ENCODE measurements at places on chromosomes 2 and 18.

- DNase-seq: no peak
Observed at GRCh38 chr2:88690591-88691338, 708 bp upstream of the RPIA start.

GRCh38 chr2:7089898-7090510 is 172.8 kb downstream of the RNF144A start:
- DNase-seq: no peak

- DNase-seq: no peak
Observed at GRCh38 chr2:68046224-68046623, 16.6 kb downstream of the C1D start.

DNA sequence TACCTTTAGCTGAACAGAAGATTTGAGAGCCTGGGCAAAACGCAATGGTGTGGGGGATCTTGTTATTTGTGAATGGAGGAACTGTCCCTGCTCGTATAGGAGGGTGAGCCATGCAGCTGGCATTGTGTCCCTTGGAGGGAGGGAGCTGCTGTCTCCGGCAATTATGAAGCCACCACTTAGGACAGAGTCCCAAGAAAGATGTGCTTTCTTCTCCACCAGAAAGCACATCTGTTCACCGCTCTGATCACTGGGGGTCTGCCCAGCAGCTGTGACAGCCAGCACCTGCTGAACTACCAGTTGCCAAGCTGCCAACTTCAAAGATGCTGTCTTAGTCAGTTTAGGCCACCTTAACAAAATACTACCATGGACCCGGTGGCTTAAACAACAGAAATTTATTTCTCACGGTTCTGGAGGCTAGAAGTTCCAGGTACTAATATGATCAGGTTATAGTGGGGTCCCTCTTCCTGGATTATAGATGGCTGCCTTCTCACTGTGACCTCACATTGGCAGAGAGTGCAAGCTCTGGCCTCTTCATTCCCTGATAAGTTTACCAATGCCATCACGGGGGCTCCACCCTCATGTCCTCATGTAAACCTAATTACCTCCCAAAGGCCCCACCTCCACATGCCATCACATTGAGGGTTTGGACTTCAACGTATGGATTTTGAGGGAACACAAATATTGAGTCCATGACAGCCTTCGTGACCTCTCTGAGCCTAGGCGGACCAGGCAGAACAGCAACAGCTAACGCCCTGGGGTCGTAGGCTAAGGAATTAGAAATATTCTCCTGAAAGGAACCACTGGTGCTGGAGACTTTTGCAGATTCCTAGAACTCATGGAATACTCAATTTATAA is 148.3 kb downstream of the RHBDD1 start:
- no peak for DNase-seq

- peak; percentile 27 for DNase-seq
Observed at GRCh38 chr2:162732946-162733698, 105.4 kb downstream of the KCNH7 start.

GRCh38 chr2:109141727-109142283 is 12.8 kb downstream of the SH3RF3 start:
- no peak for DNase-seq

- no peak for DNase-seq
Observed at GRCh38 chr2:219573166-219573565, 1.1 kb downstream of the INHA start.

- DNase-seq: peak; percentile 79
Observed at GRCh38 chr18:36296650-36297416, 680 bp upstream of the FHOD3 start.

GRCh38 chr2:136363900-136364299 is 246.0 kb upstream of the CXCR4 start:
- DNase-seq: peak; percentile 30

- DNase-seq: no peak
Observed at GRCh38 chr2:191150230-191150599, 579 bp downstream of the STAT4 start.

- peak; percentile 62 for DNase-seq
Observed at GRCh38 chr2:43773876-43774613, at the start of gene DYNC2LI1. TSS of gene DYNC2LI1 (plus strand) at chr2:43774039. CDS start at chr2:43774139, 100 bp downstream.

GRCh38 chr18:25190472-25190871 is 161.5 kb downstream of the ZNF521 start:
- no peak for DNase-seq

DNA sequence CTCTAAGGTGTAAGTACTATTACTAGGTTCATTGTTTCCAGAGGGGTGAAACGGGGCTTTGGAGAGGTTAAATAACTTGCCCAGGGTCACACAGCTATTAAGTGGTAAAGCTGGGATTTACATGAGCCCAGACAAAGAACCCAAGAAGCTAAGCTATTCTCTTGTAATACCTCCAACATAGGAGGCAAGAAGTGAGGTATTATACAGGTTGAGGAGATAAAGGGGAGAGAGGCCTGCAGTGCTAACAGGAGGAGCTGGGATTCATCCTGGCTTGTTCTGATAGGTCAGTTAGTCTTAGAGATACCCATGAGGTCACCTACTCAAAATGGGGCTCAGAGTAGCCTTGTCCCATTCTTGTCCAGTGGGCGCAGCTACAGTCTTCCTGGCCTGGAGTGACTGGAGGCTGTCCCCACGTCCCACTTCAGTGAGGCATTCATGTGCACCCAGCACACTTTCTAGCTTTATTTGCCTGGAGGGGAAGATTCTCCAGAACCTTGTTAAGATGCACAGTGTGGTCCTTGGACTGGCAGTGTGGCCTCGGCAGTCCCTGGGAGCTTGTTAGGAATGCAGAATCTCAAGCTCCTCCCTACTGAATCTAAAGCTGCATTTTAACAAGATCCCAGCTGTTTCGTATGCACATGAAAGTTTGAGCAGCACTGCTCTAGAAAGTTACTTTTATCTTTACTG is 63.5 kb downstream of the MEIS1 start:
- DNase-seq: no peak

GRCh38 chr18:27619906-27620305 is 434.8 kb upstream of the CHST9 start:
- no peak for DNase-seq

DNA sequence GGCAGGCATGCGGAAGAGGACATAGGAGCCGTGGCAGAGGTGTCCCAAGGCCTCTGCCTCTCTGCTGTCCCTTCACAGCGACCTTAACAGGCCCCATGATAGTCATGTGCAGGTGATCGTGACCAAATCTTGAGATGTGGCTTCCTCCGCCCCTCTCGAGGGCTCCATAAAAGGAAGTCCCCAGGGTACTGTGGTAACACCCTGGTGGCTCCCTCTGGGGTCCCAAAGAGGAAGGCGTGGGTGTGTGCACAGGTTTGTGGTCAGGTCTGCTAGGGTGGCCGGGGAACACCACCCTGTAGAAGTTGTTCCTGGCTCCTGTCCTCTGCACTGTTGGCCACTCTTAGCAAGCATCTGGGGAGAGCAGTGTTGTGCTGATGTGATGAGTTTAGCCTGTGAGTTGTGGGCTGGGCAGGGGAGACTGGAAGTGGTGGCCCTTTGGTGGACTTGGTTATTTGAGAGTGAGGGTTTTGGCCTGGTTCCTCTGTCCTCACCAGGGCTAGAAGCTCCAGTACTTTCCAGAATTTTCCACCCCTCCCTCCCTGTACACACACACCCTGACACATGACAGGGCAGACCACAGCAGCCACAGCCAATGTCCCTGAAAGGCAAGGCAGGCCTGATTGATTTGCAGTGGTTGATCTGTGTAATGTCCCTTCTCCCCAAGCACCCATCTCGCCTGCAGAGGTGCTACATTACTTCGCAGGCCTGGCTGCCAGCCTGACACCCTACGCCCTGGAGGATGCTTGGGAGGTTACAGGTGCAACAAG is 68.9 kb upstream of the BOD1L2 start:
- DNase-seq: no peak

GRCh38 chr18:69885841-69886531 is 61.7 kb downstream of the CD226 start:
- no peak for DNase-seq

GRCh38 chr2:70087702-70088597 is 673 bp downstream of the PCBP1 start:
- no peak for DNase-seq

DNA sequence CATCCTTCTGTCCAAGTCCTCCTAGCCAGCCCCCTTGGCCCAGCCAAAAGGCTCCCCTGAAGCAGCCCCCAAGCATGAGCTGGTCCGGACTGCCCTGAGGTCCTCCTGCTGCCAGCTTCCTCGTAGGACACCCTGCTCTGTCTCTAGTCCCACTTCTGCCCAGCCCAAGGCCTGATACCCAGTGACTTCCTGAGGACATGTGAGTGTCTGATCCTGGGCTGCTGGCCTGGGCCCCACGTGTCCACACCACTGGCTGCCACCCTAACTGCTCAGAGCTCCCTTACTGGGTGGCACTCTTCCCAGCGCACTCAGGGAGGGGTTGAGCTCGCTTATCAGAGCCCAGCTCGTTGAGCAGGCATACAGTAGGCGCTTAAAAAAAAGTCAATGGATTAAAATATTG is 34.4 kb upstream of the PDIA6 start:
- no peak for DNase-seq

- no peak for DNase-seq
Observed at GRCh38 chr2:15927551-15928218, 12.7 kb upstream of the MYCN start.

DNA sequence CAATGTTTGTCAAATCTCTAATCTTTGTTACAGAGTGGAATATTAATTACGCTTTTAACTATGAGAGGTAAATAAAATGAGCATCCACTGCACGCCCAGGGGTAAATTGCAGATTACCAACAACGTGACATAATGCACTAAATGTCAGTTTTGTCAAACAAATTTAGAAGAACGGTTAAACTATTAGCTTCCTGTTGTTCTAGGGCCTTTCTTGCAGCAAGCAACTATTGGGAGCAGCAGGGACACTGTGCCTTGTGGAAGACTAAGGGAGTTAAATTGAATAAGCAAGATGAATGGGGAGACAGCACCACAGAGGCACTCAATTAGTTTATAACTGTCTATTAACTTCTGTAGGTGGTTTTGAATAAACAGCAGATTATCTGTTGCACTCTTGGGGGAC is 391.0 kb upstream of the RAB12 start:
- DNase-seq: no peak

DNA sequence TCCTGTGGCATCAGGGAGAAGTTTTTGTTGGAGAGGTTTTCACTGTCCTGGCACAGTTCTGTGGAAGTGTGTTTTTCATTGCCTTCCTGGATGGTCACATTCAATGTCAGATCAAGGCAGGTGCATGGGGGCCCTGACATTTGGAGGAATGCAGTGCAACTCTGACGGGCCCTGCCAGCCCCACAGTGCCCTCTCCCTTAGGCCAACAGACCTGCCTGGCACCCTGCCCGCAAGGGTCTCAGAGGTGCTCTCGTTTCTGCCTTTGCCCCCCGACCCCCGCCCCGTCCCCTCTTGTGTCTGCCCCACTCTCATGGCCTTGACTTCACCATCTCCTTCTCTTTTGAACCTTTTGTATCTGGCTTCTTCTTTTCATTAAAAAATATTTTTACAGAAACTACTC is 257.2 kb upstream of the HDAC4 start:
- DNase-seq: no peak

- DNase-seq: no peak
Observed at GRCh38 chr2:143140864-143141661, 11.8 kb downstream of the ARHGAP15 start.

GRCh38 chr2:77161009-77161408 is 361.2 kb downstream of the LRRTM4 start:
- no peak for DNase-seq

- DNase-seq: peak; percentile 81
Observed at GRCh38 chr18:41765460-41765859, 189.6 kb upstream of the PIK3C3 start.

DNA sequence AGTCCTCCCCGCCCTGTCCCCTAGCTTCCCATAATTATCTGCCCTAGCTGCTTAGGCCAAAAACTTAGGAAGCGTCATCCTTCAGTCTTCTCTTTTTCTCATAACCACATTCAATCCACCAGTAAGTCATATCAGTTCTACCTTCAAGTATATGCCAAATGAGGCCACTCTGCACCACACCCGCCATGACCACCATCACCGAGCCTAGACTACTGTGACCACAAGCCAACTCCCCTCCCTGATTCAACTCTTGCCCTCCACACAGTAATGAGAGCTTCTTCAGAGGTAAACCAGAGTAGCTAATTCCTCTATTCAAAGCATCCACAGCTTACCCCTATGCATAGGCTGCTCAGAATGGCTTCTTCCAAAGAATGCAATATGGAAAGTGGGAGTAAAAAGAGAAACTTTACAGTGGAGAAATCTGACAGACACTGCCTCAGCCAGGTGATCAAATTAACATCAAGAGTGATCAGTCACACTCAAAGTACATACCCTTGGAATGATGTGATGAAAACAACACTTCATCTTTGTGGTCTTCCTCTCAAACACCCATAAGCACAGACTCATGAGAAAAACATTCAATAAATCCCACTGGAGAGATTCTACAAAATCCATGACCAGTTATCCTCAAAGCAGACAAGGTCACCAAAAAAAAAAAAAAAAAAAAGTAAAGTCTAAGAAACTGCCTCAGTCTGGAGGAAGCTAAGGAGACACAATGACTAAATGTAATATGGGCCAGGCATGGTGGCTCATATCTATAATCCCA is 17.7 kb downstream of the MBOAT2 start:
- no peak for DNase-seq

- DNase-seq: no peak
Observed at GRCh38 chr2:242085941-242086621, 216.6 kb downstream of the RTP5 start.

- DNase-seq: no peak
Observed at GRCh38 chr18:3645384-3646156, 195.6 kb downstream of the TGIF1 start.

DNA sequence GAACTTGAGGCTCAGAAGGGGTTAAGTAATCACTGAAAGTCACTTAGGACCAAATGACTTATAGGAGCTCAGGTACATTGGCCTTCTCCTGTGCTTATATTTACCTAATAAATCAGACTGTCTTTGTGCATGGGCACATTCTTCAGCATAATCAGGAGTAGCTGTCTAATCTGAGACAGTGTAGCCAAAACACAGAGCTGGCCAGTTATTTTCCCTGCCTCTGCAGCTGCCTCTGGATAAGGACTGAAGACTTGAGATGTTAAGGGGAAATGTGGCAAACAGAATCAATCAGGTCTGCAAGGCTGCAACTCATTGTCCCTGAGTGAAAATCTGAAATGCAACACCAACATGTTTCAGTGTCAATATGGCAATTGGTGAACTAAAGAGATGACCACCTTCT is 1.5 kb downstream of the FSHR start:
- no peak for DNase-seq

GRCh38 chr2:131641414-131642206 is 113.9 kb downstream of the CCDC74A start:
- no peak for DNase-seq

- DNase-seq: no peak
Observed at GRCh38 chr2:88329815-88330603, 122.5 kb downstream of the FOXI3 start.

DNA sequence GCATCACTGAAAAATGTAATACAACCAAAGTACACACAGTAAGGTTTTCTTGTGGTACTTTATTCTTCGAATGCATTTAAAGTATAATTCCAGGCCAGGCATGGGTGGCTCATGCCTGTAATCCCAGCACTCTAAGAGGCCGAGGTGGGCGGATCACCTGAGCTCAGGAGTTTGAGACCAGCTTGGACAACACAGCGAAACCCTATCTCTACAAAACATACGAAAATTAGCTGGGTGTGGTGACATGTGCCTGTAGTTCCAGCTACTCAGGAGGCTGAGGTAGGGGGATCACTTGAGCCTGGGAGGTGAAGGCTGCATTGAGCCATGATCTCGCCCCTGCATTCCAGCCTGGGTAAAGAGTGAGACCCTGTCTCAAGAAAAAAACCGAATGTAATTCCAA is 3.9 kb upstream of the TTC39C start:
- DNase-seq: no peak

Measured in NCI-H1092 (cell line).